WERI-Rb-1 (cell line): ENCODE measurements at places on chromosomes 12 and 14.

DNA sequence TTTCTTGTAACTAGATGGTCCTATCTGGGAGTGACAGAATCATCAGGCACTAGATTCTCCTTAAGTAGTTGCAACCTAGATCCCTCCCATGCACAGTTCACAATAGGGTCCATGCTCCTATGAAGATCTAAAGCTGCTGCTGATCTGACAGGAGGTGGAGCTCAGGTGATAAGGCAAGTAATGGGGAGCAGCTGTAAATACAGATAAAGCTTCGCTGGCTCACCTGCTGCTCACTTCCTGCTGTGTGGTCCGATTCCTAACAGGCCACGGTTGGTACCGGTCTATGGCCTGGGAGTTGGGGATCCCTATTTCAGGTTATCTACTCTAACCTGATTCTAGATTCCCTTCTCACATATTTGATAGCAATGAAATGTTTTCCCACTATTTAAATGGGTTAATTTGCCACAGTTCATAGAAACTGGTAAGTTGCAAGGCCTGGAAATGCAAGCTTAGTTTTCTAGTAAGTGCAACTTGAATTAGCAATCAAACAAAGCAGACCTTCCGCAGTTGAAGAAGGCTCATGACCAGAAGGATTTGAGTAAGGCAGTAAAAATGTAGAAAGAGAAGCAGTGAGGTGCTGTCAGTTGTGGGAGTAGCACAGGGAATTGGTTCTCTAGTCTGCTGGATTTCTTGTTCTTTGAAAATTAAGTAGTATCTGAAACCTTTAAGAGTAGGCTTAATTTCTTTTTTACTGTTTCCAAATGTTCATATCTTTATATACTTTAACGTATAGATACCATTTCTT is 332.3 kb downstream of the EGLN3 start:
- DNase-seq = no peak

DNA sequence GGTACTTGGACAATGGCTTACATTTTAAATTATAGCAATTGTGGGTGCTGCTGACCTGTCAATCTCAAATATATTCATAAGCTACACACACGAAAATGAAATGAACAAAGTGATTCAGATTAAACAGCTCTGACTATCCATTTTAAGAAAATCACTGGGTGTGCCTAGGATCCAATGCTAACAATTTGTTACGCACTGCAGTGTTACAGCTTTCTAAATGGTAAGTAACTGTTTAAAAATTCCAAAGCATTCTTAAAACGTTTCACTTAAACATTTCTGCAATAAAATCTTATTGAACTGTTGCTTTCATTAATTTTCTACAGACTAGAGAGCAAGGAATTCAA is 18.9 kb downstream of the LMO3 start:
- no peak for DNase-seq

- peak; percentile 18 for DNase-seq
Measured at GRCh38 chr12:107223821-107224220, 130.5 kb upstream of the CRY1 start.

DNA sequence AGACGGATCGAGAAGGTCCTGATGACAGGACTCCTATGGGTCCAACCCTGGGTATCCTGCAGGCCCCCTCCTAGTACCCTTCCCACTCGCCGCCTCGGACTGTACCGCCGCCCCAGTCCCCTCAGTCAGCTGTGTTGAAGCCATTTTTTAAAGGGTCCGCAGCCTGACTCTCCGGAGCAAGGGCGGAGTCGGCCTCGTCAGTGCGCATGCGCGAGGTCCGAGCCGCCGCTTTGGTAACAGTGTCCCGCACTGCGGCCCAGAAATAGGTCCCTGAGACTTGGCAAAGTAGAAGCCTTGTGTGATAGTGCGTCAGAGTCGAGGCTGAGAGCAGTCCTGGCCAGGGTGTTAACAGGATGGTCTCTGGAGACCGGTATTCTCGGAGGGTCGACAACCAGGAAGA is 769.0 kb upstream of the ALG10B start:
- no peak for DNase-seq

DNA sequence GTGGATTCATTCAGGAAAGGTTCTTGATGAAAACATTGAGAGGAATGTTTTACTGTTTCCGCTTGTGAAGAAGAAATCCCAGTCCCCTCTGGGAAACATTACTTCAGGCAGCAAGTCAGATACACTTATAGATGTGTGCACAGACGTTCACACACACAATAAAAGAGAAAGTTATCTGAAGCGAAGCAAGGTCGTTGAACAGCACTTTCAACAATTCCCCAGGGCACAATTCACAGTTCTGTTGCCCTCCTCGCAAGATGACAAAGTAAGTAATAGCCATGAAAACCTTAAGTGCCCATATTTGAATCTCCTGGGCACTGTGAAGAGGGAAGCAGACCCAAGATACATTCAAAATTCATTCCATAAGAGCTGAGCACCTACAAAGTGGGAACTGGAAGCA is 156.6 kb upstream of the CAND1 start:
- DNase-seq = no peak

GRCh38 chr12:60921541-60921940 is 1325.7 kb downstream of the SLC16A7 start:
- no peak for DNase-seq

GRCh38 chr12:53770281-53770680 is 18.5 kb upstream of the CISTR start:
- no peak for DNase-seq

GRCh38 chr14:76267322-76268046 is 108.5 kb upstream of the ESRRB start:
- DNase-seq = no peak

GRCh38 chr14:89268514-89268913 is 148.5 kb downstream of the FOXN3 start:
- no peak for DNase-seq

DNA sequence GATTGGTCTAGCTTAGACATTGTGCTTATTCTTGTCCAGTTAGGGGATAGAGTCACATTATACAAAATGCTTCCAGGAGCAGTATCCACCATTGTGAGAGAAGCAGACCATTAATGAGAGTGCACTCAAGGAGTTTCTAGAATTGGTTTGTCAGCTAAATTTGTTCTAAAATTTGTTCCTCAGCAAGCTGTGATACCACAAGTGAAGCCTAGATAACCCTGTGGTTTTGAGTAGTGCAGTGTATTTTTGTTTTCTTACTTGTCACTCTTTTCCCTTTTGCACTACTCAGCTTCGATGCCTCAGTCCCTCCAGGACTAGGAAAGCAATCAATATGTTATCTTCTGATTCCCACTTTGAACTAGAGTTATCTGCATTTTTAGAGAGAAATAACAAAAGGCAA is 42.5 kb upstream of the AKAP6 start:
- DNase-seq = no peak

DNA sequence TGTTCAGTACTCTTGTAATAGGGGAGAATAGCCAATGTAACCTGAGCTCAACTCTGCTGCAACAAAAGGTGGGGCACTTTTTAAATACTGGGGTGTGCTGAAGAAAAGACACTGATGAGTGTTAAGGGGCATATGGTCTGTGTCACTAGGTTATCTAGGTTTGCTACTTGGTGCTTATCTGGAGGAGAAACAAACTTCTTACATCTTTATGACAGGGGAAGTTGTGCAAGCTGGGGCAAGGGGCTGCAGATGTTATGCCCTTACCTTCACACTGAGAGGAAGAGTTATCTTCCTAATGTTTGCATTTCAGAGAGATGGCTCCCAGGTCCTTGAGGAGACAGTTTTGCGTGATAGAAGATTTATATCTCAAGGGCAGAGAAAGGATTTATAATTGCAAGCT is 90.9 kb upstream of the PKP2 start:
- DNase-seq = no peak

- DNase-seq = no peak
Measured at GRCh38 chr12:53754633-53755264, 3.0 kb upstream of the CISTR start.

GRCh38 chr14:66974397-66975025 is 214.7 kb upstream of the GARIN2 start:
- no peak for DNase-seq

DNA sequence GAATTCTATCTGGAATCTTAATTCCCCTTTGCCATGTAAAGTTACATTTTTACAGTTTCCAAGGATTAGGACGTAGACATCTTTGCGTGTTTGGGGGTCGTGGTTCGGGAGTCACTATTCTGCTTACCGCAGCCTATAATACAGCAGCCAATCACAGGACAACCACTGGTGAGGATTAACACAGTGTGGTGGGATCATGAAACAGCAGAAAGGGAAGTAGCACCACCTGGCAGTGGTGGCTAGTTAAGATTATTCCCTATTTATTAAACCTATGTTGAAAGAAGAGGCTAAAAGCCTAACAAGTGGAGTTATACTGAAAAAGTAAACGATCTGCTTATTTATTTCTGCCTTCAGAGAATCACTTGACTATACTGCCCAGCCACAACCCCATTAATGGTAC is 71.7 kb downstream of the IPO8 start:
- no peak for DNase-seq

GRCh38 chr14:75182821-75183220 is 6.4 kb upstream of the TMED10 start:
- DNase-seq = no peak

- no peak for DNase-seq
Measured at GRCh38 chr14:105383083-105383730, 15.1 kb upstream of the TEX22 start.

GRCh38 chr12:118500299-118500698 is 123.9 kb downstream of the SUDS3 start:
- DNase-seq = no peak

DNA sequence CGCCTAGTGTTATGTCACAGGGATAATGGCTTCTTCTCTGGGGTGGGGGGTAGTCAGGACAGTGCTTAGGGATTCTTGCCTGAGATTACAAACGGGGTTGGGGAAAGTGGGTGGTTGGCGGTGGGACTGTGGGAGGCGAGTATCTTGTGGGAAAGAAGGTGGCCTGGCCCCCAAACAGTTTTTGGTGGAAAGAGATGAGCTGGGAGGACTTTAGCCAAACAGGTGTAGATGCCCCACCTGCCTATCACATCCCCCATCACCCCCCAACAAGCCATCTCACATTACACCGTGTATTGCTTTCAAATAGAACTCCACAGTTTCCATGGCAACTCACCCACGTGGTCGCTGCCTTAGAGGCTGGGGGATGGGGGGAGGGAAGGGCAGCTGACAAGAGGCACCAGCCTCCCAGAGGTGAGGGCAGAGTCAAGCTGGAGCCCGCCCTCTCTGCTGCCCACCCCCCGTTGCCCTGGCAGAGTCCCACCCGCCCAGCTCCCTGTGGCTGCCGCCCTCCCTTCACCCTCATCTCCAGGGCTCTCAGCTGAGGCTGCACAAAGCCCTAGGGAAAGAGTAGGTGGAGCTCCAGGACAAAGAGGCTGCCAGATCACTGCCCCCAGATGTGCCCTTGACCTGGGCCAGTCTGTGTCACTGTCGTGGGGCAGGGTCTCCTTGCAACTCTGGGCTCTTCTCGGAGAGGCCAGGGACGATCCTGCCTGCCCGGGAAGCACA is 98.3 kb downstream of the LRRC74A start:
- no peak for DNase-seq

- peak; percentile 73 for DNase-seq
Measured at GRCh38 chr14:32404784-32405573, 75.9 kb downstream of the AKAP6 start.

DNA sequence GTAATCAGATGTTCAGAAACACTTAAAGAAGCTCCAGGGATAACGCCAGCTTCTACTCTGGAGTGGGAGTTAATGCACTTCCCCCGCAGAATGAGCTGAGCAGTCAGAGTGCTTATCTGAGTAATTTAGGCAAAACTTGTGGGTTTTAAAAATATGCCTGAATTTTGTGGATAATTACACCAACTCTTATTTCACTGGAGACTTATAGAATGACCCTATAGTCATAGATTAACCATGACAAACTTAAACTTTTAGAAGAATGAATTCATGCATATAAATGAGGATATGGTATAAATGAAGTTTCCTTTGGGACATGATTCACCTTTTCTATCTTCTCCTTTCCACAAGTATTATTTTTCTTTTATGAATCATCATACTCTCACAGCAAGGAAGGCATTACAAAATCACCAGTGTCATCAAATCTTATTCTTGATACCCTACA is 241.1 kb upstream of the FBXO33 start:
- no peak for DNase-seq

DNA sequence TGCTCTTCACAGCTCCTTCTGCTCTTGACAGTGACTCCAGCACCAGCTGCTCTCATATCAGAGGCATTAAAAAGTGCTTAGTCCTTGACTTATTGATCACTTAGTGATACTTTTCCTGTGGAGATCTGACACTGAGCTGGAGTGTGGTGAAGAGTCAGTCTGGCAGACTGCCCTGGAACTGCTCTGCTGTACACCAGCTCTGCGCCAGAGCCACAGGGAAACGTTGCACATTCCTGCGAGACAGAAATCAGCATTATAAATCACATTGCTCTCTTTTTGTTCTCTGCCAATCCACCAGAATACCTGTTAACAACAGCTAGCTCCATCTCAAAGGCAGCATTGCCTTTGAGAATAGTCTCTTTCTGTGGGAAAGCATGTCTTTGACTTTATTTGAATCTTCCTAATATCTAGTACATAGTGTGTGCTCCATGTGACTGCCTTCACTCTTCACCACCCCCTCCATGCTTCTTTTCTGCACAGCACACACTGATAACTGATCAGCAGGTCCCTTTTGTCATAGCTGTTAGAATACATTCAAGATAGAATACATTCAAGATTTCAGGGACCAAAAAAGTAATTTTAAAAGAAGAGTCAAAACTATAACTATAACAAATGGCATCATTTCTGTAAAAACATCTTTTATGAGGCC is 48.2 kb upstream of the VSX2 start:
- peak; percentile 35 for DNase-seq

DNA sequence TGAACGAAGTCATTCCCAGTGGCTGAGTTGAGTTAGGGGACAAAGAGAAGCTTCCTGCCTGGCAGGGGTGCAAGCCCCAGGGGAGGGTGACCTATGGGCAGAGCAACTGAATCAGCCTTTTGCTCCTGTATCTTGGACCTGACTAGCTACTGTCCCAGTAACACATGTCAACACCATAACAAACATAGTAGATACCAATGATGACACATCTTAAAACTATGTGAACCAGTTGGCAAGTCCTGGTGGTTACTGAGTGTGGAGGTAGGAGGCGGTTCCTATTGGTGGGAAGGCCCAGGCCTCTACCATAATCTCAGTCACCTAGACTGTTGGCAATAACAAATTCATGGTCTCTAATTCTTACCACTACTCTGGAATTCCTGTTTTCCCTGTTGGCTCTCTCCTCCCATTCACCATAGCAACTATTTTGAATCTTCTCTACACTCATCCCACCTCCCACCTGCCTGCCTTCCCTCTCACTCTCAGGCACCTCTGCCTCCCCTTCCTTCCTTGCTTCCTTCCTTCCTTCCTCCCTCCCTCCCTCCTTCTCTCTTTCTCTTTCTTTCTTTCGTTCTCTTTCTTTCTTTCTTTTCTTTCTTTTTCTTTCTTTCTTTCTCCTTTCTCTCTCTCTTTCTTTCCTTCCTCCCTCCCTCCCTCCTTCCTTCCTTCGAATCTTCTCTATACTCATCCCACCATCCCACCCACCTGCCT is 8.1 kb upstream of the P2RX7 start:
- no peak for DNase-seq

- DNase-seq = no peak
Measured at GRCh38 chr14:72549854-72550253, 344.0 kb downstream of the DPF3 start.
